Anterior cingulate cortex (tissue), 58 donors: ENCODE measurements at places on chromosomes 16 and 17.
A peak's percentile ranks its signal among the peaks of the same experiment; 100 is the strongest.

GRCh38 chr17:33200587-33200986 is 92.5 kb downstream of the ASIC2 start:
- DNase-seq = no peak

DNA sequence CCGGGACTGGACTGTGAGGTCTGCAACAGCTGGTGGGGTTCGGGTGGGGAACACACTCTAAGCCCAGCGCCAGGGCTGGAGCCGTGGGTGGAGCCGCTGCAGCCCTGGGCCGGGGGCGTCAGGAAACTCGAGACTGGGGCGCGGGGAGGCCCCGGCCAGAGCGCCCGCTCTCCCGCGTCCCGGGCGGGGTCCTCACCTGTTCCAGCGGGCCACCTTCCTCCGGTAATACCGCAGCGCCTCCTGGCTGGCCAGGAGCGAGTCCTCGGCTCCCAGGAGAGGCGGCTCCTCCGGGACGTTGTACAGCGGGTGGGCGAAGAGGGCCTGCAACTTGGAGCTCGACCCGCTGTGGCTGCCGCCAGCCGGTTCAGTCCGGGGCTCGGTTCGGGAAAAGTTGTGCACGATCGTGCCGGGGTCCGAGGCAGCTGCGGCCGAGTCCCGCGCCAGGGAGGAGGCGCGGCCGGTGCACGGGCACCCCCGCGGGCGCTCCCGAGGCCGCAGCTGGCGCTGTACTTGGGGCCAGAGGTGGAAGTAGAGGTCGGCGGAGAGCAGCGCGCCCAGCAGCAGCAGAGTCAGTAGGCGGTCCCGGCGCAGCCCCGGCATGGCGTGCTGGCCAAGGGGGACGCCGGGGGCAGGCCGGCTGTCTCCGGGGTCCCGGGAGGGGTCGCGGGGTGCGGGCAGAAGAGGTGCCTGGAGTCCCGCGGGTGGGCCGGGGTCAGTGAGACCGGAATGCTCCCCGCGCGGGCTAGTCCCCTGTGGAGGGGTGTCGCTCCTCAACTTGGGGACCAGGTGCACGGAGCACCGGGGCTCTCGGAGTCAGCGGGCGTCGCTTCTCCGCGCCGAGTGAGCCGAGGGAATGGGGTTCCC is 868 bp downstream of the FAM20A start:
- DNase-seq = no peak

DNA sequence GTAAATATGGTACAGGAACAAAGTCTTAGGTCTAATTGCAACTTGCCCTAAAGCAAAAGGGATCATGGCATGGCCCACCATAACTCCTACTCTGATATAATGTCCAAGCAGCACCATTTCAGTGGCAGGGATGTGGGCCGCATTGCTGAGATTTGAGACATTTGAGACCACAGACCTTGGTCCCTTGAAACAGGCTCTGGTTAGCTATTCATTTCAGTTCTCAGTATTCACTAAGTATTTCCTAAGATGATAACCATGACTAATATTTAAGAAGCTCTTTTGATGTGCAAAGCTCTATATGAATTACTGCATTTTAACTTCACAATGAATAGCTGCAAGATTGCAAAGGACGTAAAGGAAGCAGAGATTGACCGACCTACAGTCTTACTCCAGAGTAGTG is 471.0 kb downstream of the SHISA9 start:
- no peak for DNase-seq

GRCh38 chr17:14557480-14557879 is 256.6 kb downstream of the HS3ST3B1 start:
- no peak for DNase-seq

DNA sequence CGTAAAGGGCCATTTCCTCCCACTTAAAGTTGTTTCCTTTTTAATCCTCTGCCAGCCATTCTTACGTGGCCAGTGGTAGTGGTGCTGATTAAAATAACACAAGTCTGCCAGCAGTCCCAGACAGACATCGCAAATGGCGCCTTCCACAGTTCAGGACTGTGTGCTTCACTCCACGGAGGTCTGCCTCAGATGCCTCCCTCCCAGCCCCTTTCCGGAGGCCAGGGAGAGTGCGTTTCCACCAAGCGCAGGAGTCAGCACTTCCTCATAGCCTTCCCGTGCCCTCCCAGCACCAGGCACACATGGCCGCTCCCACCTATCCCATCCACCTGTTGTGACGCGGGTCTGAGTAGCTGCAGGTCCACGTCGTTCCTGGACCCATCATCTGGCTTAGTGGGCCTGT is 205.6 kb downstream of the RPTOR start:
- no peak for DNase-seq

DNA sequence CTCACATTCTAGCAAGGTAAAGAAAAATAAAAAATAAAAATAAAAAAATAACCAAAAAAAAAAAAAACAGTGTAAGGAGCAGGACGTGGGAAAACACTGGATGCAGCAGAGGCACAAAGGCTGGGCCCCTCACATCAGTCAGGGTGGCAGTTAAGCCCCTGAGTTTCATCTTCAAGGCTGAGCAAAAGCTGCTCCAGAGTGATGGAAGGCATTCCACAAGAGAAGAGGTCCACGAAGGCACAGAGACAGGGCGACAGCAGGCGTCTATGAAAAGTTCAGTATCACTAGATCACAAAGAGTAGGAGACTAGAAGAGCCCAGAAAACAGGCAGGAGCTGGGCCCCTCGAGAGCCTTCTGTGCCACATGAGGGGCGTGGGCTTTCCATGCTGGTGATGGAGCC is 12.0 kb downstream of the TMEM186 start:
- DNase-seq = no peak

GRCh38 chr16:74942977-74943918 is 41.7 kb downstream of the WDR59 start:
- DNase-seq = no peak

- DNase-seq = no peak
These were observed 3.6 kb downstream of the EVI2B start for GRCh38 chr17:31310260-31310659.

- no peak for DNase-seq
These were observed 8.7 kb downstream of the PPP1R9B start for GRCh38 chr17:50141745-50142110.

DNA sequence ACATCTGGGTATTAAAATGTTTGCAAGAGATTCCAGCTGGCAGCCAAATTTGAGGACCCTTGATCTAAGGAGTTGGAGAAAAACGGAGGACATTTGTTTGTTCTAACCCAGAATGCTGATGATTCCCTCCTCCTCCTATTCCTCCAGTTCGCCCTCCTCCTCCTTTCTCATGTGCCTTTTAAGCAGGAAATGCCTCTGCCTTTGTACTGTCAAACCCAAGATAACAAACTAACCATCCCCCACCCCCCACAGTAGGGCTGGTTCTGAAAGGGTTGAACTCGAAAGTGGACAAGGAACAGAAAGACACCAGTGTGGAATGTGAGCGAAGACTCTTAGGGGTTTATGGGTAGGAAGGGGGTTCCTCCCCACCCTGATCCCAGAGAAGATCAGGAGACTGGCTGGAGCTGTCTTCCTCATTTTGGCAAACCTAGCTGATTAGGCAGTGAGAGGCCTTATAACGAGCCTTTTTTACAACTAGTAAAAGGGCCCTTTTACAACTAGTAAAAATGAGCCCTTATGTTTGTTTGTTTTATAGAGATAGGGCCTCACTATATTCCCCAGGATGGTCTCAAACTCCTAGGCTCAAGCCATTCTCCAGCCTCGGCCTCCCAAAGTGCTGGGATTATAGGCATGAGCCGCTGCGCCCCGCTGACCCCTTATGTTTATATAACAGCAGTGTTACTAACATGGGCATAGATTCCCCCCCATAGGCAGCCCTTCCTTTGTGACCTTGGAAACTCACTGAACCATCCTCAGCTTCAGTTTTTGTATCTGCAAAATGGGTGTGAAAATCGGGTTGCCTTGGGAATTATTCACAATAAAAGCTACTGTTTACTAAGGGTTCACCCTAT is 975 bp downstream of the CHD9 start:
- DNase-seq = peak; percentile 44

DNA sequence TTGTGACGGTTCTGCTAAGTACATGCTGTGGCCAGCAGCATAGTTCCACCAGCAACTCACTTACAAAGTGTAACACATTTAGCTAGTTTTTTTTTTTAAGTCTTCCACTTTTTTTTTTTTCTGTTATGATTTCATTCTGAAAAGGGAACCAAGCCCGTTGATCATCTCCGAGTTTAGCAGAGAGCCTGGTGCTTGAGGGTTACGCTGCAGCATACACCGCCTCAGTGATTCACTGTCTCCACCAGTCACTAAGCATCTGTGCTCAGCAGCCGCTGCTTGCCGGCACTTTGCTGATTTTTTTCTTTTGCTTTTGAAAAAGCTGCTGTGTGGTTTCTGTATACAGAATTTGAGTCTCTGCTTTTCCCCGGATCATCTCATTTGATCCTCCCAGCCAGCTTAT is 194.5 kb upstream of the CDH13 start:
- DNase-seq = no peak

DNA sequence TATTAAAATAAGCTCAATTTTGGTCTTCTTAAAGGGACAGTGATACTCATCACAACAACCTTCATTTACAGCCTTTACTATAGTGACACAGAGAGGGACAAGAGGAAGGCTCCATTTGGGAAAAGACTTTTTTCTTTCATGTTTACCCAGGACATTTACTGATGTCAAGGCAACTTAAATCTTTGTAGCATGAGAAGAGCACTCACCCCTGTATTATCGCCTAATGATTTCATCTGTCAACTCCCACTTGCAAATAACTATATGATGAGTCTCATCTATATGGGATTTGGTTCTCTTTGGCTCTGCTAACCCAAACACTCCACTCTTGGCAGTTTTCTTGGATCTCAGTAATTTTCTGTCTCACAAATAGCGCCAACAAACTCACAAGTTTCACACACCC is 24.1 kb downstream of the BLMH start:
- no peak for DNase-seq
